Activated naive CD4-positive, alpha-beta T cell treated with anti-CD3 and anti-CD28 coated beads, Interleukin-2, amount 50 U/mL, for 16 hours (primary cell): ENCODE measurements at places on chromosomes 13 and 19.

GRCh38 chr19:9645472-9645871 lies 24.4 kb upstream of the ZNF561 start:
- no peak for DNase-seq

GRCh38 chr13:102814025-102814607 lies 15.2 kb downstream of the BIVM start:
- DNase-seq: no peak

DNA sequence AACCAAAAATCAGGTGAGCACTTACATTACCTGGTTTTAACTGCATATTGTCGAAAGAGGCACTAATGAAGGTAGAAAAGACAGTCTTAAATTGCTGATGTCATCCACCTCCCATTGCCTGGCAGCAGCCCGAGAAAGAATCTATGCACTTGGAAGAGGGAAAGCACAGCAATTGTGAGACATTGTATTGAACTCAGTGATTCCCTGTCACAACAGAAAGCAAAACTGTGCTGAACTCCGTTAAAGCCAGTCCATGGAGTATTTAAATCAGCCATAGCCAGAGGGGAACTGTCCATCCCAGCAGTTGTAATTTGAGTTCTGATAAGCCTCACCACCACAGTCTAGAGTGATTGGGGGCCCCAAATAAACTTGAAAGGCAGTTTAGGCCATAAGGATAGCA lies 466.6 kb upstream of the PCDH9 start:
- no peak for DNase-seq

GRCh38 chr13:114264886-114265611 lies 16.4 kb upstream of the UPF3A start:
- DNase-seq: no peak

DNA sequence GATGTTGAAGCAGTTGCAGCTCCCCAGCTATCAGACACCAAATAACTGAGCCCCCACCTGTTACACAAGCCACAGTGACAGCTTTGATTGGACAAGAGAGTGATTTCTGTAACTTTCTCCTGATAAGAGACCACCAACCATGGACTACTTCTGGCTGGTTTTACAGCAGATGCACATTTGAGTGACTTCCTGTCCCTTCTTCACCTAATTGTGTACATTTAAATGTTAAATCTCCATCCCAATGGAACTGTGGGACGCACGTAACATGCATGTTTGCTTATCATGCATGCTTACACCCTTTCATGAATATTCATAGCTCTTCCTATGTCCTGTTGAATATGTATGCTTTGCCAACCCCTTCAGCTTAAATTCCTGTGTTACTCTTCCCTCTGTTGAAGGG lies 6.0 kb upstream of the TNFSF11 start:
- no peak for DNase-seq

DNA sequence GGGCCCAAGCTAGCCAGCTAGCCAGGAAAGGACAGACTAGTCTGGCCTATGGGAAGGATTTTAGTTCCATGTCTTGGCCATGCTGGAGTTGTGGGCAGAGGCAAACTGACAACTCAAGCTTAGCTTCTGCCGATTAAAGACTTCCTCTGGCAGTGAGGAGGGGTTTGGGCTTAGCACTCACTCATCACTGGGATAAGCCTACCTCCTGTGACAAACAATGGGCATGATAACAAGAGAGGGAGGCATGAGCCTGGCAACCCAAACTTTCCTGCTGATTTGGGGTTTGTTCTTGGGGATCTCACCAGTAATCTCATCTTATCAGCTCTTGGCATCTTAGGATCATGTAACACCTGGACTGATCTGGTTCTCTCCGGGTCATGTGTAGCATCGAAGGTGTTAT lies 83.6 kb downstream of the KL start:
- no peak for DNase-seq
